ENCODE measurements at places on chromosomes 12 and 14.

DNA sequence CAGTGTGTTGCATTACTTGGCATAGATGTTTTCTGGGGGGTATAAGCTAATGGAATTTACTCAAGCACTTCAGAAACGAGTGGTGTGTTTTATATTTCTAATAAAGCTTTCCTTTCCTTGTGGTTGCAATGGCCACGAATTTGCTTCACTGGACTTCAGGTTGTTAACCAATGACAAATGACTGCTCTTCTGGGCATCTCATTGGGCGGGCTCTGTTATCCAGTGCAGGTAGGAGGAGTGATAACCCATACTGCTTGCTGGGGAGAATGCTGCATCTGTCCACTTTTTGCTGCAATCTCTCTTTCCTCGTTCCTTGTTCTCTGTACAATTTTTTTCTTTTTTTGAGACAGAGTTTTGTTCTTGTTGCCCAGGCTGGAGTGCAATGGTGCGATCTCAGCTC is 80.0 kb upstream of the RPH3A start:
- DNase-seq = peak; percentile 4

DNA sequence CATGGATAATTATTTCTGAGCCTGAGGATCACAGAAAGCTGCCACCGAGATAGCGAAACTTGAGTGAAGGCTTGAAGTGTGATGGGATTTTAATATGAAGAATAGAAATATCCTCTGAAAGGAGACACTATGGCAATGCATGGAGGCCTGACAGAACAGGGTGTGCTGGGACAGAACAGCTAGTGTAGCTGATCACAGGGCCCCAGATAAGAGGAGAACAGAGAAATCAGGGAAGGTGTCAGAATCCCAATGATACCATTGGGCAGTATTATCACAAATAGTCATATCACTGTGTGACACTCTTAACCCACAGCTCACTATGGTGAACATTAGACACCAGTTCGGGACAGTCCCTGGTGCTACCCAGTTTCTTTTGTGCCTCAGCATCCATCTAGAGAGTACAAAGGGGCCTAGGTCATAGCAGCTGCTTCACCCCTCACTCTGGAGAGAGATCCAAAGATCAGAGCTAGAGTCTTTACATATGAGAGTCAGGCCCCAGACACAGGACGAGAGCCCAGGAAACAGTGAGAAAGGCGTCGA is 506 bp upstream of the OR10P1 start:
- DNase-seq = no peak

GRCh38 chr14:72774894-72775620 is 118.8 kb downstream of the DPF3 start:
- DNase-seq = no peak

- no peak for DNase-seq
These were observed 1.2 kb upstream of the HIGD1C start for GRCh38 chr12:50951112-50951511.

DNA sequence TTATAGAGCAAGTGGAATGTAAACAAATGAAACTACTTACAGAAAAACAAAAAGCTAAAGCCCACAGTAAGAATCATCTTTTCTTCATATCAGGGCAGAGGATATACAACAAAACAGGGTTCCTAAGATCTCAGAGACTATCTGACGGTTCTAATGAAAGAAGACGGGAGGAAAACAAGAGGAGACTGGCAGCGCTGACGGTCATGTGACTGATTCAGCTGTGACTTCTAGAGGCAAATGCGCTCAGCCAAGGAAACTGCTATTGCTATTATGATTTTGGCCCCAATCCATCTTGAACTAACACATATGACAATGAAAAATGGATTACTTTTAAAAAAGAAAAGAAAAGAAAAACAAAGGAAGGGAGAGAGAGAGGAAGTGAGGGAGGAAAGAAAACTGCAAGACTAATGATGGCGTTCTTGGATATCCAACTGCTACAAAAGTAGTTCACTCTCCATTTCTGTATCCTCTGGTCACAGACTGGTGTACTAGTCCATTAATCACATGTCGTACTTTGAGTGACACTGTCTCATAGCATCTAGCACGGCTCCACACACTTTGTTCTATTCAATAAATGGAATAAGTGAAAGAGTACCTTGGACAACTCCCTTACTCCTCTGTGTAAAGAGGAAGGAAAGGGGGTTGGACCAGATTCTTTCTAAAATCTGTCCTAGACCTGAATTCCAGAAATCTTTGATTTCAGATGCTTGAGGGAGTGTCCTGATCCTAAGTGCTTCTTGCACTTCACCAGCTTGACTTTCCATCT is 119.3 kb downstream of the DAD1 start:
- no peak for DNase-seq

DNA sequence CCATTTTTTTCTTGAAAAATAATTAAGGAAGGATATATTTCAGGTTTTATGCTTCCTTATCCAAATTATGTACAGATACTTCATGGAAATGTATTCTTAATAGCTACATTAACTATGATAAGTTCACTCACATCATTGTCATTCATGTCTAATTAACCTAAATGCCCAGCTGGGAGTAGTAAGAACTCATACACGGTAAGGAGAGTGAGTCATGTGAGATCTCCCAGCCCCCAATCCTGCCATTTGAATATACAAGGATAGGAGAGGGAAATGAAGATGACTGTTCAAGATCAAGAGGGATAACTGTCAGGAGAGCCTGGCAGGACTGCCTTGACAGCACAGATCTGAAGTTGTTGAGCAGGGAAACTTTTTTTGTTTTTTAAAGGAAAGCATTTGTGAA is 343.4 kb upstream of the USP15 start:
- DNase-seq = peak; percentile 25

- DNase-seq = no peak
These were observed 325.0 kb upstream of the TBX3 start for GRCh38 chr12:115008929-115009328.

All from kidney tubule cell (primary cell).